ENCODE measurements at places on chromosomes 5 and 9.

DNA sequence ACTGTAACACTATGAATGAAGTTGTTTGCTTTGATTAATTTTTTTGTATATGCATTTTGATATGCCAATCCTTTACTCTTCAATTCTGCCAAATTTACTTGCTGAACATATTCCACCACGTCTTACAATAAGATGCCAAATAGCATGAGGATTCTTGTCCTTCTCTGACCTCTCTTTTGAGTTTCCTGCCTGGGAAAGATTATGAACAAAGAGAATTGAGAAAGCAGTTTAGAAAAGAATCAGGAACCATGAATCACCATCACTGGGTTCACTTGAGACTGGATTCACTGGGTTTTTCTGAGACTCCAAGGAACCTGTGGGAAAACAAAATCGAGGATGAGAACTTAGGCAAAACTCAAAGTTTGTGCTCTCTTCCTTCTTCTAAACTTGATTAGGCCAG, 256.5 kb downstream of the CETN3 start:
- no peak for DNase-seq

GRCh38 chr5:31901807-31902530, 263.0 kb downstream of the PDZD2 start:
- DNase-seq, result no peak

- DNase-seq, result no peak
Measured at GRCh38 chr5:121006217-121006616, 542.1 kb downstream of the PRR16 start.

DNA sequence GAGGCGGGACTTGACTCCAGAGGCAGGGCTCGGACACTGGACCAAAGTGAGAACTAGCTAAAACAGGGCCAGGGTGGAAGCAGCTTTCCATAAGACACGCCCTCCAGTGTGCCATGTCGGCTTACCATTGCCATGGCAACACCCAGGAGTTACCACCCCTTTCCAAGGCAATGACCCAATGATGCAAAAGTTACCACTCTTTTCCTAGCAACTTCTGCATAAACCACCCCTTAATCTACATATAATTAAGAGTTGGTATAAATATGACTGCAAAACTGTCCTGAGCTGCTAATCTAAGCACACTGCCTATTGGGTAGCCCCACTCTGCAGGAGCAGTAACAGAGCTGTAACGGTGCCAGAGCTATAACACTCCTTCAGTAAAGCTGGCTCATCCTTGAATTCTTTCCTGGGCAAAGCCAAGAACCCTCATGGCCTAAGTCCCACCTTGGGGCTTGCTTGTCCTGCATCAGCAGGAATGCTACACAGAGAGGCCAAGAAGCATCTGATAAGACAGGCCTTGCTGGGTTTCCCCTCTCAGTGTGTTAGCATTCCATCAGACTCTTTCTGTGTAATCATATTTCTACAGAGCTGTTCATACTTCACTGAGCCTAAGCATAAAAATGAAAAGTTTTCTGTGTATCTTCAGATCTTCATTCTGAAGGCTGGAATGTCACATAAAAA, 262.7 kb upstream of the KLF9 start:
- no peak for DNase-seq

GRCh38 chr9:88652876-88653275, 117.9 kb downstream of the NXNL2 start:
- DNase-seq, result no peak

DNA sequence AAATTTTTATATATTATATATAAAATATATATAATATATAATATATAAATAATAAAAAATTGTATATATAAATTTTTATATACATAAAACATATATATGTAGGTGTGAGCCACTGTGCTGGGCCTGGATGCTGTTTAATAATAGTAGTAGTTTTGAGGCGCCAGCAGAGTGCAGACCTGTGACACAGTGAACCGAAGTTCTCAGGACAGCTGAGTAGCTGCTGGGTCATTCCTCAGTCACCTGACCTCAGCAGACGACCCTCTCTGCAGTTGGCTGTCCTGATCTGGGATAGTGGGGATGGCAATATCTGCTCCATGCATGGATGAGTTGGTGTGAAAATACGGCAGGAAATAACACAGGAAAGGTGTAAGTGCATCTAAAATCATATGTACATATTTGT, 3.3 kb upstream of the SNX18 start:
- no peak for DNase-seq

GRCh38 chr5:181107699-181108098, 23.3 kb downstream of the OR2V1 start:
- DNase-seq, result no peak

GRCh38 chr9:105405514-105406131, 42.2 kb upstream of the FSD1L start:
- DNase-seq, result peak; percentile 12

- no peak for DNase-seq
Measured at GRCh38 chr9:115593587-115594091, 475.7 kb upstream of the TNC start.
